ENCODE measurements at places on chromosomes 12 and 14.

DNA sequence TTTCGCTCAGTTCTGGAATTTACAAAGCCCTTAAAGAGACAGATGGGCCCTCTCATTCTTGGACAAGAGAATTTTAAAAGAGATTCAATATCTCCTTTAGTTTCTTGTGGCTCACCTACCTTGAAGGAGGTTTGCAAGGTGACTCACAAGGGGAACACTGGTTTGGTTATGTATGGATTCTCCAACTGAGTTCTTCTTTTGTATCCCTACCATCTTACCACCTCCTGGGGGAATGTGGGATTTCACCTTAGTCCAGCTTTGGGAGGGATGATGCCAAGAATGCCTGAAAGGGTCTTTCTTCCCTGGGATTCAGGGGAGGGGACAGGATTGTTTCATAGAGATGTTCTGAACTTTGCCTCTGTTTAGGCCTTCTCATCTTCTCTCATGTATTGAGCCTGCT, 3.7 kb downstream of the PPP4R4 start:
- DNase-seq, result no peak

DNA sequence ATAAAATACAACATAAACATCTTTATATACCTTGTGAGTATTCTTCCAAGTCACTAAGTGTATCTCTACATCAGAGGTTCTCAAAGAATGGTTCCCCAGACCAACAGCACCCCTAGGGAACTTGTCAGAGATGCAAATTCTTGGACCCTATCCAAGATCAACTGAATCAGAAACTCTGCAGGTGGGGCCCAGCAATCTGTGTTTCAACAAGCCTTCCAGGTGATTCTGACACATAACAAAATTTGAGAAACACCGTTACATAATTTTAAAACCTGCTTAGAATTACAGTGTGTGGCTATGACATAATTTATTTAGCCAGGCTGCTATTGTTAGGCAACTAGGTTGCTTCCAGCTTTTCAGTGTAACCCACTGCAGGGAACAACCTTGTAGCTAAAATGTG, 49.8 kb downstream of the NTN4 start:
- DNase-seq, result no peak

DNA sequence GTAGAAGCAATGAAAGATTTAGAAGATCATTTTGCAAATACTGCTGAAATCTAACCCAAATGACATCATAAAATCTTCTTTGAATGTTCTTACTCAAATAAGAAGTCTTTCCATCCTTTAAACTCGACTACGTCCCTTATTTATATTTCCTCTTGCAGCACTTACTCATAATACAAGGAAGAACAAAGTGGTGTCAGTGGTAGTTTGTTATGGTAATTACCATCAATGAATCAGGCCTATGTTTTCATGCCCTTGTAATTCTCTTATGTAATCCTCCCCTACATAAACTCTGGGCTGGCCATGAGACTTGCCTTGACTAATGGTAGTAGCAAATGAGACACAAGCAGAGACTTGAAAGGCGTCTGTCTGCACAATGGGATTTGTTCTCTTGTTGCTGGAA, 17.0 kb downstream of the EEA1 start:
- DNase-seq, result no peak

- DNase-seq, result no peak
Measured at GRCh38 chr14:49955024-49955423, 62.1 kb downstream of the ARF6 start.

- DNase-seq, result no peak
Measured at GRCh38 chr12:31514912-31515311, 76.0 kb downstream of the DENND5B start.

DNA sequence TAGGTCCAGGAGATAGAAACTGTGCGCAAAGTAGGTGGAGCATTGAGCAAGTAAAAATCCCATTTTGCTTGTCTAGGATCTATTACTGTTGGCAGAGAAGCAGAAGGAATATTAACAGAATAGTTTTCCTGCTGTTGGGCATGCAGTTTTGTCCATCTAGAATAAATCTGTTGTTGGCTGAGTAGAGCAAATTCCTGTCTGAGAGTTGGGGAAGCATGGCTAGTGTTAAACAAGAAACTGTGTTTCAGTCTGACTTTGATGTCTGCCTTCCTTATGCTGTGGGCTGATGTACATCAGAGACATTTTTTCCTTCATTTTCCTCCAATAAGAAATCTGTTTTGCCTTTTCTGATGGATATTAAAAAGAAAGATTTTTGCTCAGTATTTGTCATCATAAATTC, 98.2 kb downstream of the RAD52 start:
- DNase-seq, result no peak

DNA sequence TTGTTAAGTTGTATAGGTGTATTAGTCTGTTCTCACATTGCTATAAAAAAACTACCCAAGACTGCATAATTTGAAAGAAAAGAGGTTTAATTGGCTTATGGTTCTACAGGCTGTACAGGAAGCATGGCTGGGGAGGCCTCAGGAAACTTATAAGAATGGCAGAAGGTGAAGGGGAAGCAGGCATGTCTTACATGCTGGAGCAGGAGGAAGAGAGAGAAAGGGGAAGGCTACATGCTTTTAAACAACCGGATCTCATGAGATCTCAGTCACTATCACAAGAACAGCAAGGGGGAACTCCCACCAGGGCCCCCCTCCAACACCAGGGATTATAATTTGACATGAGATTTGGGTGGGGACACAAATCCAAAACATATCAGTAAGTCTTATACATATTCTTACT, 60.5 kb upstream of the OR10AD1 start:
- no peak for DNase-seq

DNA sequence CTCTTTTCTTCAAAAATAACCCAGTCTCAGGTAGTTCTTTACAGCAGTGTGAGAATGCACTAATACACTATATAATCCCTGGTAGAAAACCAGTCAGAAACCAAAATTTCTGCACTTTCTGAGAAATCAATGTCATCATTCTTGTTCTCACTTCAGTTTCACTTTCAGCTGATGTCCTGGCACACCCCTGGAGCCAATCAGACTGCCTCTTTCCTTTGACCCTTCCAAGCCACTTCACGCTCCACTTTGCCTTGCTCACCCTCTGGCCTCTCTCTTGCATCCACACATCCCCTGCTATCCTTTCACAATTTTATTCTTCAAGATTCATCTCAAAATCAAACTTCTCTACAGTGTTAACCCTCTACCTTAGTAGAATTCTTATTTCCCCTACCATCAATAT, 181.1 kb downstream of the ASCL1 start:
- no peak for DNase-seq

GRCh38 chr12:93279565-93280412, 97.9 kb upstream of the NUDT4 start:
- DNase-seq, result no peak

DNA sequence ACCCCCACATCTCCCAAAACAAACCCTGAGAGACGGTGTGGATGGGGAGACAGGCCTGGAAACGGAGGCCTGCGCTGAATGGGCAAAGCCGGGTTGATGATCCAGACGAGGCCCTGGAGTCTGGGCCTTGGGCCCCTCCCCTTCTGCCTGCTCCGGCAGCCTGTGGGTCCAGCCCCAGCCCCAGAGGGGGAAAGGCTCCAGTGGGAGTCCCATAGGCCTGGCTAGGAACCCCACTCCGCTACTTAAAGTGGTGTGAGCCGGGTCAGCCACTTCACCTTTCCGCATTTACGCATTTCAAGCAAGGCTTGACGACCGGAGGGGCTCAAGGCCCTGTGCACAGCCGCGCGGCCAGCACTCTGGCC, 695 bp upstream of the TNFAIP2 start:
- no peak for DNase-seq

DNA sequence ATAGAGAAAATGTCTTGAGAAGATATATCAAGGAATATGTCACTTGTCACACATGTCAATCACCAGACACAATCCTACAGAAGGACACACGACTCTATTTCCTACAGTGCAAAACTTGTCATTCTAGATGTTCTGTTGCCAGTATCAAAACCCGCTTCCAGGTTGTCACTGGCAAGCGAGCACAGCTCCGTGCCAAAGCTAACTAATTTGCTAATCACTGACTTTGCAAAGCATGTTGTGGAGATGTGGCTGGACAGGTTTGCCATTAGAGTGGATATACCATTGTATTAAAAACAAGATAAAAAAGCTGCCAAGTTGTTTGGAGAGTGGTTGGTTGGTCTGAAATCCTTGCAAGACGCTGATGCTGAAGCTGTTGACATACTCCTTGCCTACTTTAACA, 7.9 kb upstream of the SGPP1 start:
- no peak for DNase-seq

DNA sequence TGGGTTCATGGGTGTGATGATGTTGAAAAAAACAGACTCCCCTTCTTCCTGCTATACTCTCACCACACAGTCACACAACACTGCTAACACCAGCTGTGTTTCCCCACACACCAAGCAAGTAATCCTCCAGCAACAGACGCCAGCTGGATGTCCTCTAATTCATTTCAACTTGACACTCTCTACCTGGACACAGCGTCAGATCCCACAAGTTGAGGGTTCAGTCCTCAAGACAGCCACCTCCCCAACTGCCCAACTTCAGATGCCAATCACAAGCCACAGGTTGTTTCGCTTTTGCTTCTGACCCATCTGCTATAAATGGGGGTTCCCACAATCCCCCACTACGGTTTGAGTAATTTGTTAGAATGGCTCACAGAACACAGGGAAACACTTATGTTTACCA, 49.3 kb downstream of the TMEM30B start:
- no peak for DNase-seq

- DNase-seq, result no peak
Measured at GRCh38 chr12:57096748-57097553, 8.0 kb downstream of the NAB2 start.

DNA sequence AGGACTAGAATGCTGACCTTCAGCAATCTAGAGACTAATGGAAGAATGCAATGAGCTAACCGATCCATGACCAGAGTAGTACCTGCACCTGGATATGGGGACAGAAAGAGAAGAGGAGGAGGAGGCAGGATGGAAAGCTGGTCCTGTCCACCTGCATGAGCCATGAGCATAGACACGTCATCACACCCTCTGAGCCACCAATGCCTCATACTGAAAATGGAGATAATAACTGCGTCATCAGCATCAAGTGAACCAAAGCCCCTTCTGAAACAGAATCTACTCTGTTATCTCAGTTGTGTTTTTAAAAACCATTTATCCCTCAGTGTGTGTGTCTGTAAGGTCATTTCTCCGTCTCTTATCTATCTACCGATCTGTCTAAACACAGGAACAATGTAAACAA, 327.0 kb downstream of the BCL11B start:
- no peak for DNase-seq

DNA sequence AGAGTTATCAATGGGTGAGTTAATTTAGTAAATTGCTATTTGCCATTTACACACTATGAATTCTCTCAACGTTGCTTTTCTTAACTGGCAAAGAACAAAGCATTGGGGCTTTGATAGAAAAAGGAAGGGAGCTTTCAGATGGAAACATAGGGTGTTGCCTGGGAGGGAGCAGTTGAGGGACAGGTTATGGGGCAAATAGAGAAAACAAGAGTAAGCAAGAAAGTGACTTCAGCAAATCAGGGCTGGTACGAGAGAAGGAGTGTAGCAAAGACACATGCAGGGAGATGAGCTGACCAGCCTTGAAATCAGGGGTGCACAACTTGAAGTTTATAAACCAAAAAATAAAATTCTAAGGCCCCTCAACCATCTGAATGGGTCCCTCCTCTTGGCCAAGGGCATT, 15.7 kb downstream of the ESR2 start:
- no peak for DNase-seq

- DNase-seq, result no peak
Measured at GRCh38 chr14:52878469-52878868, 72.4 kb downstream of the FERMT2 start.

GRCh38 chr12:49827401-49828099, 663 bp downstream of the NCKAP5L start:
- DNase-seq, result peak; percentile 31

GRCh38 chr14:58298477-58299400, at the start of gene ARID4A:
Gene ARID4A (plus strand): TSS chr14:58298555. CDS start chr14:58299855, 1,300 bp downstream.
- DNase-seq, result peak; percentile 39

- no peak for DNase-seq
Measured at GRCh38 chr12:47473091-47473490, 232.7 kb downstream of the RPAP3 start.

GRCh38 chr14:76834241-76834661, 8.0 kb downstream of the LRRC74A start:
- no peak for DNase-seq

- DNase-seq, result no peak
Measured at GRCh38 chr12:120483621-120484020, 12.3 kb upstream of the DYNLL1 start.

- DNase-seq, result peak; percentile 10
Measured at GRCh38 chr12:31005944-31006361, 67.7 kb upstream of the DDX11 start.

- DNase-seq, result no peak
Measured at GRCh38 chr12:56725723-56726102, 614 bp upstream of the NACA start.

- no peak for DNase-seq
Measured at GRCh38 chr14:63551332-63551731, 8.2 kb upstream of the PPP2R5E start.

GRCh38 chr12:123003257-123003656, 22.8 kb downstream of the ARL6IP4 start:
- DNase-seq, result no peak

GRCh38 chr14:71720978-71721624, 211.1 kb upstream of the RGS6 start:
- no peak for DNase-seq

- no peak for DNase-seq
Measured at GRCh38 chr12:17588968-17589367, 501.0 kb downstream of the RERGL start.

- DNase-seq, result no peak
Measured at GRCh38 chr12:13024531-13024916, 19.7 kb upstream of the FAM234B start.

Measured in CD4-positive, alpha-beta T cell treated with Interleukin-15 for 1 hour (primary cell).